H1 (cell line): ENCODE measurements at places on chromosomes 2 and 18. TPM values are rescaled to one million over a fixed set of nuclear protein-coding genes. Genes with fewer than 3 reads are reported as not detected.

GRCh38 chr2:111898703-111899514, 502 bp downstream of the MERTK start:
- H3K4me1 ChIP-seq = peaks cover 5% of the 10 kb centered on the region; the same call in 1 of the 2 replicates
- peaks cover 16% of the 10 kb centered on the region for H3K27me3 ChIP-seq
- H3K36me3 ChIP-seq = no peaks in the 10 kb centered on the region
- peak overlapping the region; percentile 98 for H3K4me3 ChIP-seq
- no peak overlapping the region; the same call in 1 of the 2 replicates for H3K27ac ChIP-seq
- DNase-seq = no peak

TWIST2 gene
- 2.1 and 2.6 TPM in 2 replicates for total RNA-seq

DNA sequence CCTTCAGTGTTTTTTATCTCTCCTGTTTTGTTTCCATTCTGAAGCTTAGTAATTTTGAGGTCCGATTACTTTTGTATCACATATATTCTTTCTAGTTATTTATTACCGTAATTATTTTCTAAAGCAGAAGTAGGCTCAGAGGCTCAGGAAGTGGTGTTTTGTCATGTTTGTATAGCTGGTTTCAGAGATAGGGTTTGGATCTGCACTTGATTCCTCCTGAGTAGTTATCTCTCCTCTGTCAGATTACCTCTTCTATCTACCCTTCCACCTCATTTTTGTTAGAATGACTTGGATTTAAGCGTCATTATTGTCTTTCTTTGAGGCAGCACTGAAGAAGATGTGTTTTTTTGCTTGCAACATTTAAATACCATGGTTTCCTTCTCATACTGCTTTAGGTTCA, 95.4 kb downstream of the MTA3 start:
- DNase-seq = no peak
- H3K27me3 ChIP-seq = no peaks in the 10 kb centered on the region
- peaks cover 10% of the 10 kb centered on the region for H3K4me1 ChIP-seq
- H3K4me3 ChIP-seq = no peak overlapping the region

DNA sequence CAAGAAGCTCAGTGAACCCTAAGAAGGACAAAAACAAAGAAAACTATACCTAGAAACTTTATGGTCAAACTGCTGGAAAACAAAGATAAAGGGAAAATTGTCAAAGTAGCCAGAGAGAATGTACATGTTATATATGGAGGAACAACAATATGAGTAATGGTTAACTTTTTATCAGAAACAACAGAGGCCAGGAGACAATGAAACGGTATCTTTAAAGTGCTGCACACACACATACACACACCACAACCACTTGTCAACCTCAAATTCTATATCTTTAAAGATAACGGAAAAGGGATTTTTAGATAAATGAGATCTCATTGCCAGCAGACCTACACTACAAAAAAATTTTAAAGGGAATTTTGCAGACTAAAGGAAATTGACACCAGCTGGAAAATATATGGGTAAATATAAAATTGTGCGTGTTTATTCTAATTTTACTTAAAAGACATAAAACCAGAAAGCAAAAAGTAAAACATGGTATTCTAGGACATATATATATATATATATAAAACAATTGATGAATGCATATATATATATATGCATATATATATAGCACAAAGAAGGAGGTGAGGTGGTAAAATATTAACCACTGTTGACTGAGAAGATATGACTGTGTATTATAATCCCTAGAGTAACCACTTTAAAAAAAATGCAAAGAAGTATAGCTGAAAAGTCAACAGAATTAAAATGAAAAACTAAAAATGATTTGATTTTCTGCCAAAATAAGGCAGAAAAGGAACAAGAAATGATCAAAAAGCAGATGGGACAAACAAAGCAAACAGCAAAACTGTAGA, 172.0 kb downstream of the SRBD1 start:
- no peak overlapping the region for H3K4me3 ChIP-seq
- H3K36me3 ChIP-seq = no peaks in the 10 kb centered on the region; the same call in 1 of the 2 replicates
- no peaks in the 10 kb centered on the region for H3K27me3 ChIP-seq
- H3K4me1 ChIP-seq = no peaks in the 10 kb centered on the region; the same call in 1 of the 2 replicates

GRCh38 chr2:211688196-211688595, 850.4 kb downstream of the ERBB4 start:
- no peaks in the 10 kb centered on the region for H3K27me3 ChIP-seq
- no peak overlapping the region for H3K4me3 ChIP-seq
- H3K36me3 ChIP-seq = no peaks in the 10 kb centered on the region
- H3K4me1 ChIP-seq = no peaks in the 10 kb centered on the region
- DNase-seq = no peak
- H3K27ac ChIP-seq = no peak overlapping the region

GRCh38 chr2:204503869-204504268, 41.4 kb upstream of the PARD3B start:
- no peak for DNase-seq
- no peaks in the 10 kb centered on the region for H3K27me3 ChIP-seq
- no peaks in the 10 kb centered on the region for H3K4me1 ChIP-seq
- H3K4me3 ChIP-seq = no peak overlapping the region
- no peak overlapping the region for H3K27ac ChIP-seq

ZDBF2 gene
- total RNA-seq = 15.3 and 17.2 TPM in 2 replicates

DNA sequence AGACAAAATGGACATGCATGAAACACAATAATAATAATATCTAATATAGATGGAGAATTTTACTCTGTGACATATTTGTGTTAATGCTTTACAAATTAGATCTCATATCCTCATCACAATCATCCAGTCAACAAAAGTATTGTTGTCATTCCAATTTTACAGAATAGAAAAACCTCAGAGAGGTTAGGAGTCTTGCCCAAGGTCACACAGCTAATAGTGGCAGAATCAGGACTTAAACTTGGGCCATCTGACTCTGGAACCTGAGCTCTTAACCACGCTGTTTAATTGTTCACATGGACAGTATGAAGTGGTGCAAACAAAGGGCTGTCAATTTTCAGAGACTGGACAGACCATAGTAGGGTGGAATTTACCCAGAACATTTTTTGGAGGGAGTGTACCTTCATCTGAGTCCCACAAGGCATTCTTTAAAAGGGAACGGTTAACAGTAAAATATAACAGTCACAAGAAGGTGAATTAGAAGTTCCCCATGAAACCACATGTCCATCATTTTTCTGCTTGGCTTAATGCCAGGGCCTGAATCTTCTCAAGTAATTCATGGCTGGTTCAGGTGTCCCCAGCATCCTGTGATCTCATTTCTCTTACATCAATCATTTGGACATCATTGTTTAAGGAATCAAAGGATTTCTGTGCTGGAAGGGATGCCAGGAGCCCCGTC, 35.4 kb upstream of the CCDC93 start:
- no peaks in the 10 kb centered on the region for H3K36me3 ChIP-seq
- no peak overlapping the region for H3K27ac ChIP-seq

DNA sequence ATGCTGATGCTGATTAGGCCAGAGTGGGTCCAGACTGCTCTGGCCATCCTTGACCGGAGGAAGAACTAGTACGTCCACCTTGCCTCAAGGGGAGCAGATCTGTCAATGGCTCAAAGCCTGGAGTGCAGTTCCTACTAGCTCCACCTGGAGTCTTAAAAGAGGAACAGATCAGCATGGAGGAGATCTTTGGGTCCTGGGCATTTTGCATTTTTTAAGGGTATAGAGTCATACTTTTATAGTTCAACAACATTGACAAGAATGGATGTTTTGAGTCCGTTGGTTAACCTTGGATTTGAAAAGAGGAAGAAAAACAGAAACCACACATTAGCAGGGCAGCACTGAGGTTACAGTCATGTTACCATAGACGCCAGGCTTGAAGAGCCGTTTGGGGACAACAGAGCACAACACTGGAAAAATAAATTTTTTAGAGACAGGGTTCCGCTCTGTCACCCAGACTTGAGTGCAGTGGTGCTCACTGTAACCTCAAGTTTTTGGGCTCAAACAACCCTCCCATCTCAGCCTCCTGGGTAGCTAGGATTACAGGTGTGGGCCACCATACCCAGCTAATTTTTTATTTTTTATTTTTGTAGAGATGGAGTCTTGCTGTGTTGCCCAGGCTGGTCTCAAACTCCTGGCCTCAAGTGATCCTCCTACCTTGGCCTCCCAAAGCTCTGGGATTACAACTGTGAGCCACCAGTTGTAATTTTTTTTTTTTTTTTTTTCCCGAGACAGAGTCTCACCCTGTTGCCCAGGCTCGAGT, 78.5 kb downstream of the PRKCE start:
- H3K36me3 ChIP-seq = no peaks in the 10 kb centered on the region
- H3K27me3 ChIP-seq = no peaks in the 10 kb centered on the region
- no peak overlapping the region for H3K27ac ChIP-seq
- DNase-seq = no peak
- H3K4me1 ChIP-seq = no peaks in the 10 kb centered on the region

- no peak for DNase-seq
- no peak overlapping the region for H3K27ac ChIP-seq
- H3K27me3 ChIP-seq = no peaks in the 10 kb centered on the region
- H3K36me3 ChIP-seq = no peaks in the 10 kb centered on the region
- no peaks in the 10 kb centered on the region for H3K4me1 ChIP-seq
- H3K4me3 ChIP-seq = no peak overlapping the region
Observed at GRCh38 chr2:225693259-225693658, 293.7 kb downstream of the NYAP2 start.

DNA sequence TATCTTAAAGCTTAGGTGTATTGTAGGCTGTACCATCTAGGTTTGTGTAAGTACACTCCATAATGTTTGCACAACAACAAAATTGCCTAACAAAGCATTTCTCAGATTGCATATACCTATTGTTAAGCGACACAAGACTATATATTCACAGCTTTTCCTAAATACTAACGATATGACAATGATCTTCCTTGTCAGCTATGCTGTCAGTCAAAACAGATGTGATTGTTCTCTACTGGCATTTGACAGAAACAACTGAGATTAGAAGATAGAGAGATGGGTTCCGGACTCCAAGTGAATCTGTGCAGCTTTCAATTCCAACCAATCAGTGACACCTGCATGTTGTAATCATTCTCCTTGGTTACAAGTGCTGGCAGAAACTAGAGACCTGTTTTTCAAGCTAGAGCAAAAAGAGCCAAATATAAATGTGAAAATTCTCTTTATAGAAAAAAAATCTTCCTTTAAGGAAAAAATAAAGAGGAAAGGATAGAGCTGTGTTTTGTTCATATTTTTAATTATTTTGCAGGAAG, 1232.3 kb upstream of the SLC39A10 start:
- DNase-seq = no peak
- H3K27ac ChIP-seq = no peak overlapping the region
- no peaks in the 10 kb centered on the region for H3K4me1 ChIP-seq
- H3K36me3 ChIP-seq = no peaks in the 10 kb centered on the region

RTP5 gene
- total RNA-seq = not detected in 2 replicates

- DNase-seq = no peak
- no peak overlapping the region for H3K4me3 ChIP-seq
- no peaks in the 10 kb centered on the region for H3K36me3 ChIP-seq
- no peaks in the 10 kb centered on the region for H3K27me3 ChIP-seq
Observed at GRCh38 chr2:8607606-8608005, 74.2 kb upstream of the ID2 start.

GRCh38 chr2:169525434-169525833, 15.9 kb downstream of the KLHL41 start:
- H3K27ac ChIP-seq = no peak overlapping the region
- H3K27me3 ChIP-seq = no peaks in the 10 kb centered on the region
- no peak overlapping the region for H3K4me3 ChIP-seq
- H3K4me1 ChIP-seq = no peaks in the 10 kb centered on the region

GRCh38 chr2:142065700-142066099, 65.1 kb downstream of the LRP1B start:
- H3K36me3 ChIP-seq = no peaks in the 10 kb centered on the region
- H3K4me3 ChIP-seq = no peak overlapping the region
- no peak overlapping the region for H3K27ac ChIP-seq
- no peaks in the 10 kb centered on the region for H3K4me1 ChIP-seq

DNA sequence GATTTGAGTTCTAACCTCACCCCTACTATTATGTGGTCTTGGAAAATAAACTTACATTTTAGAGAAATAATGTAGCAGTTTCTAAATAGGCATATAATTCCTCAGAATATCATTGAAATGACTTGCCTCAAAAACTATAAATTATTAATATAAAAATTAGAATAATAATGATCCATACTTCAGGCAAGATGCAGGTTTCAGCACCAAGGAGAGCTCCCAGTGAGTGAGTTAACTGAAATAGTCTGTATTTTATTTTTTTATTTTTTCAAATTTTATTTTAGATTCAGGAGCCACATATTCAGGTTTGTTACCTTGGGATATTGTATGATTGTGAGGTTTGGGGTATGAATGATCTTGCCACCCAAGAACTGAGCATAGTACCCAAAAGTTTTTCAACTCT, 472.2 kb upstream of the DCC start:
- no peak overlapping the region for H3K4me3 ChIP-seq
- no peaks in the 10 kb centered on the region for H3K4me1 ChIP-seq
- H3K36me3 ChIP-seq = no peaks in the 10 kb centered on the region

UGT1A8 gene
- total RNA-seq = not detected in 2 replicates

- no peaks in the 10 kb centered on the region for H3K36me3 ChIP-seq
- H3K4me3 ChIP-seq = no peak overlapping the region
Observed at GRCh38 chr18:79604205-79604912, 75.2 kb upstream of the CTDP1 start.

EGR4 gene
- total RNA-seq = 0.20 TPM in 1 of 2 replicates, not detected in the other

ABHD3 gene
- total RNA-seq = 9.0 and 12.1 TPM in 2 replicates

LIMS2 gene
- total RNA-seq = 4.8 and 4.9 TPM in 2 replicates

NEU2 gene
- not detected in 2 replicates for total RNA-seq

GRCh38 chr18:32450026-32450691, 20.5 kb downstream of the GAREM1 start:
- H3K36me3 ChIP-seq = no peaks in the 10 kb centered on the region
- H3K27me3 ChIP-seq = no peaks in the 10 kb centered on the region
- no peak overlapping the region for H3K4me3 ChIP-seq
- H3K27ac ChIP-seq = no peak overlapping the region
- no peak for DNase-seq
- no peaks in the 10 kb centered on the region; the same call in 1 of the 2 replicates for H3K4me1 ChIP-seq

- H3K4me3 ChIP-seq = no peak overlapping the region
- H3K27ac ChIP-seq = no peak overlapping the region
- no peaks in the 10 kb centered on the region for H3K27me3 ChIP-seq
- DNase-seq = no peak
- no peaks in the 10 kb centered on the region for H3K4me1 ChIP-seq
- H3K36me3 ChIP-seq = no peaks in the 10 kb centered on the region
Observed at GRCh38 chr2:180625006-180625844, 355.2 kb upstream of the UBE2E3 start.

GRCh38 chr2:85662899-85663593, 5.0 kb downstream of the SFTPB start:
- no peaks in the 10 kb centered on the region for H3K27me3 ChIP-seq
- DNase-seq = no peak

DNA sequence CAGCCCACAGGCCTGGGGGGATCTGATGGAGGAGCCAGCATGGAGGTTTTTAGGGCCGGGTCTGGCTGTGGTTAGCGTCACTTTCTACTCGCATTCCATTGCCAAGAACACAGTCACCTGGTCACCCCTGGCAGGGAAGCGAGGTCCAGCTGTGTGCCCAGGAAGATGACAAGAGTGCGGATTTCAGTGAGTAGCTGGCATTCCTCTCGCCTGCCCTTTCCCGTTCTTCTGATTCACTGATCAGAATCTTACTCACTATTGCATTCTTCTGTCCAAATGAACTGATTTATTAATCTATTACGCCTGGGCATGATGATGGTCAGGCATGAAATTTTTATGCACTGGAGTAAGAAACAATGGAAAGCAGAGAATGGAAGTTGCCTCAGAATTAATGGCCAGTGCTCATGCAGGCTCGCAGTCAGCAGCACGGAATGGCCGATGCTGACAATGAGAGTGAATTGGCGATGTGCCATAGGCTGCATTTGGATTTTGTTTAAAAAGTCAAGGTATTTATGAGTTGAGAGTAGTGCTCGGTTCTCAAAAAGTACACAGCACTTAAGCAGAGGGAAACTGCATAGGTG, 76.4 kb upstream of the MGAT5 start:
- no peak overlapping the region for H3K27ac ChIP-seq
- H3K27me3 ChIP-seq = no peaks in the 10 kb centered on the region
- 0 out of 2 replicates have a peak, but pooled peaks cover 2% of the 10 kb centered on the region for H3K4me1 ChIP-seq
- no peak for DNase-seq
- no peak overlapping the region for H3K4me3 ChIP-seq
- no peaks in the 10 kb centered on the region for H3K36me3 ChIP-seq
